ENCODE measurements at places on chromosomes 13 and 19.

DNA sequence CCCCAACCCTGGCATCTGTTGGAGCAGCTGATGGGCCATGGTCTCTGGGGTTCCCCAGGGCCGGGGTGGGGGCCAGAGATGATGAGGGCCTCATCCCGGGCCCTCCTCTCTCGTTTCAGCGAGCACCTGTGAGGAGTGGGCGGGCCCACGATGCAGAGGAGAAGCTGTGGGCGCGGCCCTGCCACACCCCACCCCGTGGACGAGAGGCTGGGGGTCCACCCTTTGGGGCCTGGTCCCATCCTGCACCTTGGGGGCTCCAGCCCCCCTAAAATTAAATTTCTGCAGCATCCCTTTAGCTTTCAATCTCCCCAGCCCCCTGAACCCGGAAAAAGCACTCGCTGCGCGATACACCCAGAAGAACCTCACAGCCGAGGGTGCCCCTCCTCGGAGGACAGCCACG, 5.6 kb downstream of the HMG20B start:
- no peak for DNase-seq

DNA sequence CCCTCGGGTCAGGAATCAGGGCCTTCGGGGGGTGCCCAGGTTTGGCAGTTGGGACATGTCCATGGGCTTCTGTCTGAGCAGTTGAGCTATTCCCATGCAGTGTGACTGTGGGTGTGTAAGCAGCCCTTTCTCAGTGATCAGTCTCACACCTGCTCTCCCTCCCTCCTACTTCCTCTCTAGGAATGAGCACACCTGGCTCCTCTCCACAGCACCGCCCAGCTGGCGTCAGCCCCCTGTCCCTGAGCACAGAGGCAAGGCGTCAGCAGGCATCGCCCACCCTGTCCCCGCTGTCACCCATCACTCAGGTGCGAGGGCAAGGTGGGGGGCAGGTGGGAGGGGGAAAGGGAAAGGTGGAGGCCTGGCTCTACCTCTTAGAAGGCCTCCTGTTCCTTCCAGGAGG, 25.9 kb downstream of the COMP start:
- no peak for DNase-seq

- no peak for DNase-seq
Observed at GRCh38 chr19:576768-577438, 4.5 kb downstream of the BSG start.

DNA sequence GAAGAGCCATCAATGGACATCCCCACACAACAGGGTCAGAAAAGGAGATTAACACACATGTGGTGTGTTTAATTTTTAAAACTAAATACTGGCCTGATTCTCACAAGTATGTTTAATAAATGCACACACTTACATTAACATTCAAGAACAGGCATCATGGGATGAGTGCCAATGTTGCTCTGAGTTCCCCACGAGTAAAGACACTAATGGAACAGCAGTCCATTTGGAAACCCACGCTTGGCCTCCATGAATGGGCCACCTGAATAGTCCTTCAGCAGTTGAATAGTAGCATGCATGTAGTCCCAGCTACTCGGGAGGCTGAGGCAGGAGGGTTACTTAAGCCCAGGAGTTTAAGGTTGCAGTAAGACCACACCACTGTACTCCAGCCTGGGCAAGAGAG, 195.2 kb upstream of the IPO5 start:
- no peak for DNase-seq

DNA sequence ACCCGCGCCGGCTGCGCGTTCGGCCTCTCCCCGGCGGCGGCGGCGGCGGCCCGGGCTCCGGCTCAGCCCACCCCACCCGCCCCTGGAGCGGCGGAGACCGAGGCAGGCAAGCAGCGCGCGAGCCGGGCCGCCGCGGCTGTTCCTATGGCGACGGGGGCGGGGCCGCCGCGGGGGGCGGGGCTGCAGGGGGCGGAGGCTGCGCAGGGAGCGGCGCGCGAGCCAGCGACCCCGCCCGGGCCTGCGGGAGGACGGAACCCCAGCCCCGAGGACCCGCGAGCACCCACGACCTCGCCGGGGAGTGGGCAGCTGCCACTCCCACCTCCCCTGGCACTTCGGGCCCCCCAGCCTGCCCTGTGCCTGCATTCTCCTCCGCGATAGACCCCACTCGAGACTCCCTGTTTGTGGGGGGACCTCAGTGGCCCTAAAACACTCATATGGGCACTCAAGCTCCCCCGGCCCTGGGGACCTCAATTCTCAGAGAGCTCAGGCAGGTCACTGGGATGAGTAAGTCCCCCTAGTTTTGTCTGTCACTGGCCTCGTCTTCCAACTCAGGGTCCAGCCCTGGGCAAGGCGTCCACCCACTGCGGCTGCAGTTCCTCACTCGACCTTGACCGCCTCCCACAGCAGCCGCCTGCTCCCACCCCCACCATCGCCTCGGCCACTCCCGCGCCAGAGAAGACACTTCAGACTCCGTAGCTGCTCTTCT, at the start of gene CTXN1:
CTXN1 (minus strand) TSS at position 115 of the 706 bp plus-strand sequence. CDS start 597 bp downstream, outside the sequence.
- DNase-seq: peak; percentile 82

GRCh38 chr13:42420304-42420703, 148.4 kb downstream of the AKAP11 start:
- DNase-seq: peak; percentile 80

- no peak for DNase-seq
Observed at GRCh38 chr19:29292153-29292552, 79.2 kb upstream of the UQCRFS1 start.

GRCh38 chr13:66154354-66154753, 1075.8 kb downstream of the PCDH9 start:
- no peak for DNase-seq

GRCh38 chr19:49097453-49098288, 12.4 kb downstream of the SNRNP70 start:
- DNase-seq: peak; percentile 73

- DNase-seq: no peak
Observed at GRCh38 chr13:95499811-95500712, 52.5 kb upstream of the CLDN10 start.

GRCh38 chr19:49564616-49565045, 15.7 kb downstream of the NOSIP start:
- peak; percentile 58 for DNase-seq

DNA sequence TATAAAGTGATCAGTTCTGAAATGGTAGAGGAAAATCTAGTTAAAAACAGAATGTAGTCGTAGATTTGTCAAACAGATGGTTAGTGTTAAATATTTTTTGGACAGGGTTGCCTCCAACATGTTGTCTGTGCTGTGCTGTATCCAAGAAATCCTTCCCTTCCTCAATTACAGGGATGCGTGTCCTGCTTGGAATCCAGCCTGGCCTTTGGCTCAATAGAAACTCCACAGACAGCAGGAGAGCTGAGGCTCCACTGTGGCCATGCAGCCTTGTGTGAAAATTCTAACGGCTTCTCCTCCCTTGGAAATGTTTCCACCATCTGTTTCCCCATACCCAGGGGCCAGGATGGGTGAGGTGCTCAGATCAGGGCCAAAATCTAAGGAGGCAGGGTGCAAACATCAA, 67.7 kb upstream of the USP29 start:
- DNase-seq: no peak

DNA sequence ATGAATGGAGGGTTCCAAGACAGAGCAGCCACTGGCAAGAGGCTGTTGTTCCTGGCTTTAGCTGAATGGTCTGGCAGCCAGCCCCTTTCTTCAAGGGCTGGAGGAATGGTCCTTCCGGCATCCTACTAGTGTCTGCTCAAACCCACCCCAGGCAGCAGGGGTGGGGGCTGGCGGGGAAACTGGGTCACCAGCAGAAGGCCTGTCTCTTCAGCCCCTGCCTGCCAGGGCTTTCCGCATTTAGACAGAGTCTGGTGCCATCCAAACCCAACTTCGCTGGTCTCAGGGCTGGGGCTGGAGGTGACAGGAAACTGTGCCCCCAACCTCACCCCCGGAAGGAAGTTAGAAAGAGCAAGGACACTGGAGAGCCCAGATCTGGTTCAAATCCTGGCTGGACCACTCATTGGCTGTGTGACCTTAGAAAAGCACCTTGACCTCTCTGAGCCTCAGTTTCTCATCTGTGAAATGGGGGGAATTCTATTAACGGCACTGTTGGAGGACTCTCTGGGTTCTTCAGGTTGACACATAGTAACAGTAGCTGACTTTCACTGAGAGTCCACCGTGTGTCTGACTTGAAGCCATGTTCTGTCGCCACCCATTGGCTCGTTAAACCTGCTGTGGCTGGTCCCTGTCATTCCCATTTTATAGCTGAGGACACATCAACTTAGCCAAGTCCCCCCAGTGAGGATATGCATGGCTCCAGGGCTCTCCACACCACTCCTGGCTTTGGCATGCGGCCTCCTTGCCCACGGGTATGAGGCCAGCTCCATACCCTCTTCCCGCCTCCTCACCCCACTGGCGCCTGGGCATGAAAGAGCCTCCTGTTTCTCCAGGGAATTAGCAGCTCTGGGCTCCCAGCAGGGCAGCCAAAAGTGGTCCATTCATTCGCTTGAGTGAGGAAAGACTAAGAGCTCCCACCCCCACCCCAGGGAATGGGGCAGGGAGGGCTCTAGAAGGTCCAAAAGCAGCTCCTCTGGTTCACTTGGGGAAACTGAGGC, 2.5 kb upstream of the NR2C2AP start:
- DNase-seq: no peak

DNA sequence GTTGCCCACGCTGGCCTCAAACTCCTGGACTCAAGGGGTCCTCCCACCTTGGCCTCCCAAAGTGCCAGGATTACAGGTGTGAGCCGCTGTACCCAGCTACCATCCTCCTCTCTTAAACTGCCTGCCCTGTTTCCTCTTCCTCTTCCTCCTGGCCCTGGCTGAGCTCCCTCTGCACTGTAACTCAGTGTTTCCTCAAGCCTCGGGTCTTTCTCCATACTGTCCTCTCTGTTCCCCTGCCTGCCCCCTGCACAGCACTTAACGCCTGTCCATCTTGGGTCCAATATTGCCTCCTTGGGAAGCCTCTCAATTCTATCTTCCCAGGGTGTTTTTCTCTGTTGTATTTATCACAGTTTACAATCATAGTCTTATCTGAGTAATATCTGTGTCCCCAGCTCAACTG, 6.1 kb downstream of the LIPE start:
- no peak for DNase-seq

DNA sequence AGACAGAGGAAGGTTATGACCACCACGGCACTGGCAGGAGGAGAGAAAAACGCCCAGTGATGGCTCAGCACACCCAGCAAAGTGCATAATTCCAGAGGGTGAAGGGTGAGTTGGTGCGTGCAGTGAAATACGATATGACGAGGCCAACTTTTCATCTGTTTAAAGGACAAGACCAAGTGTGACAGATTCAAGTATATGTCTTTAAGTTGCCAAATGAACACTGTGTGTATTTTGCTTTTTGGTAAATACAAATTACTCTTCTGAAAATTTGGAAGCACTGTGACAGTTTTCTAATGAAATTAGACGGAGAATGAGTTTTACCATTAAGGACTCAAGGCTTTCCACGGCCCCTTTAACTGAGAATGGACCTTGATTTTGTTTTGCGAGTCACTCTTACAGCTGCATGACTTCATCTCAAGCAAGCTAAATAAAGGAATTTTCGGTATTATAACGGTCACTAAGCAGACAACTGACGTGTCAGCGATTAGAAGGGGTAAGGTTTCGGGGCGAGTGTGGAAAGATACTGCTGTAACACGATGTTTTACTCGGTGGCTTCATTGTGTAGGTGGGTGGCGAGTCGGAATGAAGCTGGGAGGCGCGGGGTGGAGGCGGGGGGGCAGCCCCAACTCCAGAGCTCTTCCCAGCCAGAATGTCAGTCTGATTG, 22.8 kb downstream of the COL4A2 start:
- DNase-seq: no peak

DNA sequence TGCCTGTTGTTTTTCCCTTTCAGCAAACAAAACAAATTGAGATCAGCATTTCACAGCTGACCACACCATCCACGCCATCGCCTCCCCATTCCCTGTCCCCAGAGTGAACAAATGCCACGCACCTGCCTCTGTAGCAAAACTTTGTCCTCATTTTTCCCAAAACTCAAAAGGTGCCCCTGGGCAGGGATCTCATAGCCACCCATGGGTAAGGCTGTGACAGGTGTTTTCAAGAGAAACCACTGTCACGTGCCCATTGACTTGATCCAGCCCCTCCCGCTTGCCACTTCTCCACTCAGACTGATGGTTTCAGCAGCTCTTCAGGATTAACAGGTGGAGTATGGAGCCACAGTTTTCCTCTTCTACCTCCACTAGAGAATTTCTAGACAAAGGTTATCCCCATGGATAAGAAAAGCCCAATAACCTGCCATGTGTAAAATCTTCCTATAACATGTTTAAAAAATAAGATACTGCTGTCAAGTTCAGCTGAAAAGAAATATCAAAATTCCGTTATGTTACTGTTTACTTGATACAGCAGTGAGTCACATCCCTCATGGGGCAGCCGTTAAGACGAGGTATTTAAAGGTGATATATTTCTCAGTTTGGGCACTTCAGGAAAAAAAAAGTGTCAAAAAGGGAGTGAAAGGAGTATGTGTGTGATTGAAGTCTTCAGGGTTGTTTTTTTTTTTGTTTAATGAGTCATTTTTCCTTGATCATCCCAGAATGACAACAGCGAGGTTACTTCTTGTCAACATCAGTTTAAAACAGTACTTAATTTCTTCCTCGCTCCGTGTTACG, 63.5 kb upstream of the GPR183 start:
- no peak for DNase-seq

DNA sequence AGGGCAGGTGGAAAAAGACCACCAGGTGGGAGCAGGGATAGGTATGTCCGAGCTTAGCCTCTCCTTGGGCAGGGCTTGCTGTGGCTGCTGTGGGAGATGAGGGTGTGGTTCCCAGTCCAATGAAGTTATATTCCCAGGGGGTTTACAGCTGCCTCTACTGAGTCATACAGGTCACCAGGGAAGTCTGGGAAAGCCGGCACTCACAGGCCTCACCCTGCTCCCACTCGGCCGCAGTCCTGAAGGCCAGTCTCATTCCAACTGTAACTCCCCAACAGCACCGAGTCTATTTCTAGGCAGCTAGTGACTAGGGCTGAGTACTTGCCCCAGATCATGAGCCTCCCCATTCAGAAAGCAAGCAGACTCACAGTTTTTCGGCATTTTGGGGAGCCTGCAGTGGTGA, 77.1 kb downstream of the FNDC3A start:
- DNase-seq: no peak

All from stimulated activated CD4-positive, alpha-beta T cell treated with anti-CD3 and anti-CD28 coated beads, Interleukin-15, amount 100 ng/mL, for 24 hours (primary cell).